ENCODE measurements at places on chromosomes 5 and 9. TPM values are rescaled to one million over a fixed set of nuclear protein-coding genes. Genes with fewer than 3 reads are reported as not detected.
A peak's percentile ranks its signal among the peaks of the same experiment; 100 is the strongest.

DNA sequence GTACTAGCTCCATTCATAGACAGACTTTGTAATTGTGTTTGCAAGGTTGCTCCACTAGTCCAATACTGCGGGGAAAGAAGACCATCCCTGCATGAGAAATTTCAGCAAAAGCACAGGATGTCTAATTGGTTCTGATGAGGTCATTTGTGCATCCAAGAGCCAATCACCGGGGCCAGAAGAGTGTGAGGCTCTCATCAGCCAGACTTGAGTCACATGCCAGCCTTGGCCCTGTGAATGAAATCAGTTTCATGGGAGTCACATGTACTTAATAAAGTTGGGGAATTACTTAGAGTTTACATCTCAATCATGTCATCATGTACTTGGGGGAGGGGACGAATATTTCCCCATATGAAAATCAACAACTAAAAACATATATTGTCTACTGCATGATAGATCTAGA is 1236.0 kb downstream of the MAT2B start:
- no peak for DNase-seq

DNA sequence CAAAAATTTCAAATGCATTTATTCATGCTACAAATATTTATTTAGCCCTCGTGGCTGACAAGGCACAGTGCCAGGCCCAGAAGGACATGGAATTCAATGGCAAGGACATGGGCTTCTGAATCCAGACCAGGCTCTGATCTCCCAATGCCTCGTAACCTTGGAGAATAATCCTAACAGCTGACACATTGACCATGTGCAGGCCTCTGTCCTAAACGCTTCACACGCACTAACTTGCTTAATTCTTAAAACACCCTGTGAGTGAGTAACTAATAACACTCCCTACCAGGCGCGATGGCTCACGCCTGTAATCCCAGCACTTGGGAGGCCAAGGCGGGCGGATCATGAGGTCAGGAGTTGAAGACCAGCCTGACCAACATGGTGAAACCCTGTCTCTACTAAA is 33.2 kb downstream of the MYO10 start:
- no peak for DNase-seq

DNA sequence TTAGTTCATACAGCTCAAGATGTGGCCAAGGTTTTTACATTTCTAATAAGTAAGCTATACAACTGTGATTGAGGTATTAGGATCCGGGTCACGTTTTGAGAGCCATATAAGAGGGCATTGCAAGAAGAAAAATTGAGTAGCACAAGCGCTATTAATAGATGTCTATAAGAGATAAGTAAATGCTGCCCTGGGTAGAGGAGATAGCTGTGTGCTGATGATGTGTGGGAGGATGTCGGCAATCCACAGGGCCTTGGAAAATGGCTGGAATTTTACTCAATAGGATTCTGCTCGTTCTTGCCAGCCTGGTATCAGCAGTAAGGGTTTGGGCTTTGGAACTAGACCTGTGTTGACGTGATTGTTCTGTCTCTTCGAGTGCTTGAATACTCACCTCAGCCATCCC is 41.6 kb downstream of the CSF1R start:
- DNase-seq = no peak

GRCh38 chr9:82532504-82533180 is 530.3 kb downstream of the RASEF start:
- no peak for DNase-seq

DNA sequence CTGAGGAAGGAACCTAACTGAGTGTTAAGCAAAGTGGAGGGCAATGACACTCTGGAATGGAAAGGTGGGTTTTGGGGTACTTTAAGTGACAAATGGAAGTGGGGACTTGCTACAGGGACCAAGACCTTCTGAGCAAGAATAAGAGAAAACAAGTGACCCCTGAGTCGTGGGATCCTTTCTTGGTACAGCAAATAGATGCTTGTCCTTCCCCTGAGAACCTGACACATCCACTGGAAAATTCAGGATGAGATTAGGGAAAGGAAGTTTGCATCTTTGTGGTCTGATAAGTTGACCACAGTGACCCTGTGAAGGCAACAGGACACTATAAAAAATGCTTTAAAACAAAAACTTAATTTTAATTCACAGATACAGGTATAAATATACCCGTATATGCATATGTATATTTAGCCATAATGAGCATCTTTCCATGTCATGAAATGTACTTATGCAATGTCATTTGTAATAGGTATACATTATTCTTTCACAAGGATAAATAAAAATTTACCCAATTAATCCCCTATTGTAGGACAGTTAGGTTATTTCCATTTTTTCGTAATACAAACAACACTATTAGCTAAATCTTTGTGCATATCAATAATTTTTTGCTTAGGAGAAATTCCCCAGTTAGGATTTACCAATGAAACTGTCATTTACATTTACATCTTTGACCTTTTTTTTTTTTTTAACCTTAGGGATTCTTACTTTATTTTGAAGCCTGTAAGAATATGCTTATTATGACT is 2.0 kb upstream of the IRF1 start:
- DNase-seq = no peak

The SOHLH1 gene
- not detected for total RNA-seq

DNA sequence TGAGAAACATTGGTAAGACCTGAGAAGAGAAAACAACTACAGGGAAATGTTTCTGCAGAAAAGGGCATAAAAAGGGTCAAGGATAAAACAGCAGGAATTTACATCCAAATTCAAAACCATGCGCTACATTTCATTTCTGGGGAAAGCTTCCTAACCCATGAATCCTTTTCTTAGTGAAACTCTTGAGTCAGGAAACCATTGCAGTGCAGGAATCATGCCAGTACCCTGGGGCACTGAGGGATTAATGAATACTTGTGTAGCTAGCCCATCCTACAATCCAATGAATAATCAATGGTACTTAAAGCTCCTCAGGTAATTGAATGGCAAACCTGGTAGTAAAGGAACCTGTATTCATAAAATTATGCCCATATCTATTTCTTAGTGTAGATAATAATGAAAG is 580.5 kb downstream of the TLE1 start:
- no peak for DNase-seq

The HAVCR1 gene
- total RNA-seq = not detected

- DNase-seq = no peak
These were observed 143.0 kb upstream of the ZNF608 start for GRCh38 chr5:124889486-124889825.

The DELE1 gene
- total RNA-seq = 88.3 TPM

DNA sequence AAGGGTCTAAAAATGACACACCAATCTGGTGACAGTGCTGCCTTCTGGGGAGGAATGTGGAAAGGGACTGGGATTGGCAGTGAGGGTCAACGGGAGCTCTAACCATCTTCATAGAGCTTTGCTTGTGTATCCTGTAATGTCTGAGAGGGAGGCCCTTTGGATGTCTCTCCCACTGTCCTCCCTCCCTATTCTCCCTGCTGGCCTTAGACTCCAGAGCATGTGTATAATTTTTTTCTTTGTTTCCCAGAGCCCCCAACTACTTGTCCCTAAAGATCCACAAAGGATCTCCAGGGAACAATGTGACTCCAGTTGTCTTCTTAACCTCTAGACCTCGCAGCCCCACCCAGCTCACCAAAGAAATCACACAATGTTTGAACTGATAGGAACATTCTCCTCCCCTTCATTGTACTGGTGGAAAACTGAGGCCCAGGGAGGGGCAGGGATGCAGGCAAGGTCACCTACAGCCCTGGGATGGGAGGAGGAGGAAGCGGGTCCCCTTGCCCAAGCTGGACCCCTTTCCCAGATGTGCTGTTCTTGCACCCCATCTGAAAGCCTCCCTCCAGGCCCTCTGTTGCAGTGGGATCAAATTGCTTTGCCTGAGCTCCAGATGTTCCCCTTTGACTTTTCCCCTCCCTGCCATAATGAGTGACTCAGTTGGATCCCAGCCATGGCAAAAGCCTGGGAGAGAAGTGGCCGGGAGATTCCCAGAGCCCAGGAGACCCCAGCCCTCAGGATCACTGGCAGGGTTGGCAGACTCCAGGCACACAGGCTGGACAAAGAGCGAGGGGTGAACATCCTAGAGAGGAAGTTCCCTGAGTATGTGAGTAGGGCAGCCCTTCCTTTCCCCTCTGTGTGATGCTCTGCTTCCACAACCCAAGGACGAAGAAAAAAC is 21.8 kb downstream of the SPARC start:
- no peak for DNase-seq

The ITGA2 gene
- 1.4 TPM for total RNA-seq

The HINT1 gene
- 255 TPM for total RNA-seq

The SPATA31E1 gene
- not detected for total RNA-seq

The ASTN2 gene
- 2.1 TPM for total RNA-seq

The RNF224 gene
- not detected for total RNA-seq

The SLC35D2 gene
- 17.8 TPM for total RNA-seq

- DNase-seq = no peak
These were observed 7.0 kb downstream of the RCL1 start for GRCh38 chr9:4799775-4800174.

DNA sequence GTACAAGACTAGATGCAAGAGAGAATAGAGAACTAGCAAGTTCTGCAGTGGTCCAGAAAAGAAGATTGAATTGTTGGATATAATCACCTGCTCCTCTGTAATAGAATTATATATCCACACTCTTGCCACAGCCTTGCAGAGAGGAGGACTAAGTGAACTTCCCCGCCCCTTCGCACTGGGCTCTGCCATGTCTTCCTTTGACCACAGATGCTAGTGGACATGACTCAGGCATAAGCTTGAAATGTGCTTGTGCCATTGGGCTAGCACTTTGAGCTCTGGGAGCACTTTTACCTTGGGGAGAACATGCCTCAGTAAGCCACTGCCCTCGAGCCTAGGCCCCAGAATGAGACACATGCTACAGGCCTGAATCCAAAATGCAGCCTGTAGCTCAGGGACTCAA is 113.5 kb upstream of the RASA1 start:
- no peak for DNase-seq

GRCh38 chr9:100108559-100108958 is 9.5 kb downstream of the INVS start:
- DNase-seq = no peak

GRCh38 chr5:108727236-108727650 is 20.5 kb upstream of the FER start:
- DNase-seq = peak; percentile 69

DNA sequence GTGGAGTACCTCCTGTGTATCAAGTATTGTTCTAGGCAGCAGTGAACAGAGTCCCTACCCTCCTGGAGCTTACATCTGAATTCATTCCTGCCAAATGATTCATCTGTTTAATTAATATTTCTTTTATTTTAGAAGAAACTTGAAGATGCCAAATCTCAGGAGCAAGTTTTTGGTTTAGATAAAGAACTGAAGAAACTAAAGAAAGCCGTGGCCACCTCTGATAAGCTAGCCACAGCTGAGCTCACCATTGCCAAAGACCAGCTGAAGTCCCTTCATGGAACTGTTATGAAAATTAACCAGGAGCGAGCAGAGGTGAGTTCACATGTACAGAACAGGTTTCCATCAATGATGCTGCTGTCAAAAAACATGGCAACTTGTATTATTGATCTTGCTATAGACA is 57.9 kb downstream of the RAB14 start:
- DNase-seq = no peak

DNA sequence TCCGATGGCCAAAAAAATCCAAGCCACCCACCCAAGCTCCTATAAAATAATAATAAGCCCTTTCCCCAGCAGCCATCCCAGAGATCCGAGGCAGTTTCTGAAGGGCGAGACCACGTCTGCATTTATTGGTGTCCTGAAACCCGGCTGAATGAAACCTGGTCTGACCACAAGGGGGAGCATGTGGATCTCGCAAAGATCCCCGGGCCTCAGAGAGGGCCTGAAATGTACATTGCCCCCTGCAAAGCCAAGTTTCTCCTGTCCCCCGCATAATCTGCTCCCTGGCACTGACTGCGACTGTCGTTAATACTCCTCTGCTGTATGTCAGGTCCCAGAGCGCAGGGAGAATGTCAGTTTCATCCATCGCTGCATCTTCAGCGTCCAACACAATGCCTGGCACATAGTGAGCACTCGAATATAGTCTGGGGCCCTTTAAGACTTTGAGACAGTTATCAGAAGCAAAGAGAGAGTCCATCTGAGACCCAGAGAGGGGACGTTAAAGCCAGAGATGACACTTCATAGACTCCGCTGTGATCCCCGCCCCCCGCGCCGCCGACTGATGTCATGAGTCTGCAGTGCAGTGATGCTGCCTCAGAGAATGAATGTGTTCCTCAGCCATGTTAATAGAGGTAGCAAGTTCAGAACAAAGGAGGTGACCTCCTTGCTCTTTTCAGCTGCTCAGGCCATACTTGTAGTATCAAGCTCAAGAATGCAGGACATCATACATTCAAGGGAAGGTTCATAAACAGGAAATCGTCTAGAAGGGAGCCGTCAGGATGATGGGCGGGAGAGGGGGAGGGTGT is 74.5 kb upstream of the BARHL1 start:
- peak; percentile 72 for DNase-seq

DNA sequence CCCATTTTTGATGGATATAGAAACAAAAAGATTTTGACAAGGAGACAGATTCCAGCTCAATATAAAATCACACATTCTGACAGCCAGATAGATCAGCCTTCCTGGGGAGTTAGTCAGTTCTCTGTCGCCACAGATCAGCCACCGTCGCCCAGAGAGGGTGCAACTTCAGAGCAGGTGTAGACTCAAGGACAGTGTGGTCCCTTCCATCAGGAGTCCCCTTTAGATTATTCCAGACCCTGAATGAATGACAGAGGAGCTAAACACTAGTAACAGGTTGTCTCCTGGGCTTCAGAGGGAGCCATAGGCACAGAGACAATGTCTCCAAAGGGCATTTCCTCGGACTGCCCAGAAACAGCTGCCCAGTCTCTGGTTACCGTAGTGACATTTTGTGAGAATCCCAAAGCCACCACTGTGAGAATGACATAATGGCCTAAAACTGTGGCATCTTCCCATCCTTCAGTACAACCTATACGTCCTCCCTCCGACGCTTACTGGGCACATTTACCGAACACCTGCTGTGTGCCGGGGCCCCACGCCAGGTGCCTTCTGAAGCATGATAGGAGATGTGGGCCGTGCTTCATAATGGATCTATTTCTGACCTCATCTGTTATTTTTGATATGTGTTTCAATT is 47.4 kb upstream of the SLC2A8 start:
- no peak for DNase-seq

GRCh38 chr5:176371621-176372539 is 6.6 kb downstream of the ARL10 start:
- DNase-seq = peak; percentile 46

The SPATA31D4 gene
- not detected for total RNA-seq

The ISCA1 gene
- total RNA-seq = 64.9 TPM

GRCh38 chr9:137046088-137046787 is at the start of gene NPDC1:
Gene NPDC1 (minus strand): TSS chr9:137046177. CDS start chr9:137045989, 188 bp downstream.
- DNase-seq = peak; percentile 87
